ENCODE measurements at places on chromosomes 6 and 20.
A peak's percentile ranks its signal among the peaks of the same experiment; 100 is the strongest.

GRCh38 chr20:59738851-59739250 is 134.5 kb downstream of the PHACTR3 start:
- no peak for DNase-seq

- peak; percentile 64 for DNase-seq
These were observed 36.8 kb downstream of the YTHDF1 start for GRCh38 chr20:63178889-63179686.

GRCh38 chr6:82270881-82271635 is 23.5 kb upstream of the IBTK start:
- no peak for DNase-seq

DNA sequence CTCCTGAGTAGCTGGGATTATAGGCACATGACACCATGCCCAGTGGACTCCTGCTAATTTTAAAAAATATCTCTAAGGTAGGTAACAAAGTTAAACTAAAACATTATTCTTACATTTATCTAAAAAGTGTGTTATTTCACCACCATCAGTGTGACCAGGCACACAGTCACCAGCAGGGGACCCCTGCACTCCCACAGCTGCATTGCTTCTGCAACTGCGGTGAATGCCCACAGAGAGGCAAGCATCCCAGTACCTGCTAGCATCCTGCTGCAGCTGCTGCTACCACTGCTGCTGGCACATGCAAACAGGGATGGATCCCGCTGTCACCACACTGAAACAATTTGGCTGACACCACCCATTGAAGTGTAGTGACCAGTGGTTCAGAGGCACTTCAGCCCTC is 21.9 kb upstream of the EPB41L2 start:
- DNase-seq, result no peak

DNA sequence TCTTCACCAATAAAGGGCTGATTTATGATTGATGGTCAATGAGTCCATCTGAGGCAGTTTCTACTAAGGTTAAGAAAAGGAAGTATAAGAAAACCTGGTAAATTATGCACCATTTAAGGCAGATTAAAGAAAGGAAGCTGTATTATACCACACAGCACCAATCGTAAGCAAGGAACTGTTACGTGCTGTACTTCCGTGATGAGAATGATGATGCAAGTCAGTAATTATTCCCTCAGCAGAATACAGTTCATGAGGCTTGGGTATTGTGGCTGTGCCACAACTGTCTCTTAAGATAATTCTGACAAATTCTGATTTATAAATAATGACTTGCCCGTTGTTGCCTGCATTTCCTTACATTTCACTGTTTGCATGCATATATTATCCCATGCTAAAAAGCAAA is 699.0 kb downstream of the HDGFL1 start:
- no peak for DNase-seq

- no peak for DNase-seq
These were observed 212.4 kb upstream of the ARID1B start for GRCh38 chr6:156564807-156565149.

- no peak for DNase-seq
These were observed 776.3 kb downstream of the EYS start for GRCh38 chr6:64930681-64931080.

- DNase-seq, result no peak
These were observed 223.8 kb upstream of the RNF217 start for GRCh38 chr6:124738482-124738881.

DNA sequence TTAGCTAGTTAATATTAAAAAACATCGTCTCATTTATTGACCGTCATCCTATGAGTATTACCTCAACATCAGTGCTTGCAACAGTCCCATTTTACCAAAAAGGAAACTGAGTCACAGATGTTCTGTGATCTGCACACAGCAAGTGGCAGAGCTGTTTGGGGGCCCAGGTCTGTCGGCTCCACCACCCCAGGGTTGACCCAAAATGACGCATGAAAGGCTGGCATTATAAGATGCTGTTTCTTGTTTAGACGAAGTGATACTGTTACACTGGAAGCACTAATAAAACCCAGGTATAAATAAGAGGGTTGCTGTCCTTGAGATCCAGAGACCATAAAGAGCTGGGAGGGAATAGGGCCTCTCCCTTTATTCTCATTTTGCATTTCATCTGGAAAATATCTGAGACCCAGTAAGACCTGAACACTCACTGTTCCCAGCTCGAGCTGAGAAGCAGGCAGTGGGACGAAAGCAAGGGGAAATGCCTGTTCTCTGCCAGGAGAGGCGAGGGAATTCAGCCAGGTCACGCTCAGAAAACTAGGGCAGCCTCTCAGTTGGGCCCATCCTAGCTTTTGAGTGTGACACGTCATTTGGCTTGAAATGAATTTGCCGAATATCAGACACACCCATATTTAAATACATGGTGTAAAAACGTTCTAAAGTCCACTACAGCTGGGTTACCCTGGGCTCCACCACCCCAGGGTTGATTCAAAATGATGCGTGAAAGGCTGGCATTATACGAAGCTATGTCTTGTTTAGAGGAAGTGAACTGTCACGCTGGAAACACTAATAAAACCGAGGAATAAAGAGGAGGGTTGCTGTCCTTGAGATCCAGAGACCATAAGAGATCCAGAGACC is 1.4 kb upstream of the MICAL1 start:
- DNase-seq, result no peak

GRCh38 chr6:40011844-40012243 is 77.6 kb upstream of the MOCS1 start:
- no peak for DNase-seq

GRCh38 chr20:13936781-13937576 is 53.4 kb downstream of the SEL1L2 start:
- no peak for DNase-seq

GRCh38 chr6:155174576-155175211 is 89.1 kb upstream of the CLDN20 start:
- DNase-seq, result peak; percentile 24

GRCh38 chr20:33166533-33167113 is 1.3 kb upstream of the BPIFA2 start:
- no peak for DNase-seq

DNA sequence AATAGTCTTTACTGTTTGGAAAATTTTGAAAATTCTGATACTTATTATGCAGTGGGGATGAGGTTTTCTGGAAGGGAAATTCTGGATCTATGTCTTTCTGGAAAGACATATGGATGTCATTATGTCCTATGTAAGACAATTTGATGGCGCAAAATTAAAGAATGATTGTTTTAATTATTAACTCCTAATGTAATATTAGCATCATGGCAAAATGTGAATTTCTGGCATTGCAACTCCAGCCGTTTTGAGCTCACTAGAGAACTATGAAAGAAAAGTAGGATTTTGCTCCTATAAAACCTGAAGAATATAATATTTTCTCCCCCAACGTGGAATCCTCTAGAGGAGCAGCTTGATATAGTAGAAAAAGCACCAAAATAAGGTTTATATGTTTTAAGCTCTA is 243.2 kb downstream of the RFPL4B start:
- DNase-seq, result no peak

DNA sequence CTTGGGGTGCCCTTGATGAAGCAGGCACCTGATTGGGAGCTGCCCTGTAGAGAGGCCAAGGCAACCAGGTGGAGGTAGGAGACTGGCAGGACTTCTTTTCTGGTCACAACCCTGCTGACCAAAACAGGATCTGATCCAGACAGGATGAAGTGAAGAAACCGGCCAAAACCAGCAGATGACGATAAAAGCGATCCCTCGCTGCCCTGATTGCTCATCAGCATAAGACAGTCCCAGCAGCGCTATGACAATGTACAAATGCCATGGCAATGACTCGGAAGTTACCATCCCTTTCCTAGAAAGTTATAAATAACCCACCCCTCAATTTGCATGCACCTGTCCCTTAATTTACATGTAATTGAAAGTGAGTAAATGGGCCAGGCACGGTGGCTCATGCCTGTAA is 88.4 kb upstream of the PDE10A start:
- no peak for DNase-seq

- no peak for DNase-seq
These were observed 180.9 kb downstream of the SOD2 start for GRCh38 chr6:159512104-159512503.

DNA sequence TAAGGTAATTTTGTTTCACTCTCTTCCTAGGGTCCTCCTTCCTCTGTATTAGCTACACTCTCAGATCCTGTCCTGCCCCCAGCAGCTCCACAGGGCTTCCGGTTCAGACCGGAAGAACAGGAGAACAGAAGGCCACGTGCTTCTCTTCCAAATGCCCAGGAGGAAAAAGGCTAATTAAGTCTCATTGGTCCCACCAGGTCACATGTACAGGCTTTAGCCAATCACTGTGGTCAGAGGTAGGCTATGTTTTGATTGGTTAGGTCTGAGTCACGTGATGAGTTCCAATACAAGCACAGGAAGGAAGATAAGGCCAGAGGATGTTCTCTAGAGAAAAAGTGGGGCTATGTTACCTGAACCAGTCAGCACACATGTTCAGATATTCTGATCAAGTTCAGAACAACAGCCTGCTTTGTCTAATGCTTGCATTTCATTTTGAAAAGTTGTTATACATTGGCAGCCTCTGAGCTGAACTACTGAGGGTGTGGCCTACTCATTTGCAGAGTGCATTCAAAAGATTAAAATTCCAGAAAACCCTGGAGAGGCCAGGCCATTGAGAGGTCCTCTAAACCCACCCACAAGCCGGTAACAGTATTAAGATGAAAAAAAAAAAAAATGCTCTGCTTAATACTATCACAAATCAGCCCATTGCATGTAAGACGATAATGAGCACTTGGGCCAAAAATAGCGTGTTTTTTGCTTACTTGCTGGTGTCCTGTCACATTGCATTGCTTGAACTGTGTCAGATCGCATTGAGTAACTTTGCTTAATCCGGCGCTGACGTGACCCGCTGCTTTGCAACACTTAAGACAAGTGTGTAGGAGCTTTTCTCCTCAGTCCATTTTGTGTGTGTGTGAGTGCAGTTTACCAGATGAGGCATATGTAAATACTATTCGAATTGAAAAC is 170.3 kb downstream of the TSHZ2 start:
- DNase-seq, result no peak

GRCh38 chr6:163955756-163956155 is 541.2 kb downstream of the QKI start:
- DNase-seq, result no peak

- DNase-seq, result no peak
These were observed 161.7 kb downstream of the SYCP2 start for GRCh38 chr20:59771506-59772372.

- no peak for DNase-seq
These were observed 58.9 kb upstream of the LRRC1 start for GRCh38 chr6:53735896-53736295.

- no peak for DNase-seq
These were observed 11.6 kb downstream of the MAP3K7 start for GRCh38 chr6:90575267-90575666.

DNA sequence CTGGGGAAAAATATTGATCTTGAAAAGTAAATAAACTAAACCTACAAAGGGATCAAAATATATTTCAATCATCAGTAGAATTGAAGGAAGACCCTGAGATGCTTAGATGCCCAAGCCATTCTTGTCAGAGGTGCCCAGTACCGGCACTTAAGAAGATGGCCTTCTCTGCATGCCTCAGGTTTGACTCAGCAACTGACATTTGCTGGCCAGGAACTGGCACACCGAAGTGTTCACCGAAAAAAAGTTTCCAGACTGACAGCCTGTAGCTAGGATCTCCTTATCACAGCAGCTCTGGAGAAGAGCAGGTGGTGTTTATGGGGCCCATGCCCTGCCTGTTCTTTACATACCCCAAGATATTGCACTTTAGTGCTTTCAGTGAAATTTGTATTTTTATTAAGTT is 203.2 kb downstream of the MOXD1 start:
- no peak for DNase-seq

GRCh38 chr6:20404641-20405032 is 3.0 kb downstream of the E2F3 start:
- DNase-seq, result peak; percentile 46

- DNase-seq, result no peak
These were observed 76.1 kb downstream of the HCRTR2 start for GRCh38 chr6:55250400-55250799.

GRCh38 chr6:87482366-87482765 is 9.6 kb downstream of the SLC35A1 start:
- no peak for DNase-seq

GRCh38 chr6:29708432-29709179 is 14.6 kb upstream of the HLA-F start:
- no peak for DNase-seq

DNA sequence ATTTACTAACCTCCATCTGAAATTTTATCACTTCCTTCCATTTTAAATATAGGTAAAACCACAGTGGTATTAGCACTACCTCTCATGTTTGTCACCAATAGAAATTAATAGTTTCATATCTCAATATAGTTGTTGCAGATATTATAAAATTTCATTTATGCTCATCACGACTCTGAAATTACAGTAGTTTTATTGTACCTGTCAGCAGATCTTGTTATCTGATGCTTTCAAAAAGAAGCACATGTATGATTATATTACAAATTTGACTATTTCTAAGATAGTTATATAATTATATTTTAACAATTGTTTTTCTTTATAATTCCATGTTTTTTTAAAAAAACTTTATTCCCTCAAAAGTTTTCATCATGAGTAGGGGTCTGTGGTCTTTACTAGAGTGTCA is 4.8 kb downstream of the TAAR5 start:
- no peak for DNase-seq

DNA sequence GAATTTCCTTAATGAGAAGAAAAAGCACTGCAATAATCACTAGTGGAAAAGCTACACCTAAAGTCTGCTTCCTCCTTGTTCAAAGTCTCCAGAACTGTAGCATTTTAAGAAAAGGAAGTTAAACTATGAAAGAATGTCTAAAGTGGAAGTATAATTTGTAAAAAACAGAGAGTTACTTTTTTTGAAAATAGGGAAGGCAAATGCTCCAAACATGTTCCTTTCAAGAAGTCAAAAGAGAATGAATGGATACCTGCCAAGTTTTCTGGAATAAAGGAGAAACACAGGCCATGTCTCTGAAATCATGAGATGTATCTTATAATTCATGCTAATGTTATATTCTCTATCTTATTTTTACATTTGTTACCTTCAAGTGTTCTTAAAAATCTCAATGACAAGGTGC is 60.7 kb upstream of the ADGRG6 start:
- no peak for DNase-seq

GRCh38 chr6:157325069-157325805 is 1.9 kb upstream of the TMEM242 start:
- DNase-seq, result no peak

GRCh38 chr6:157284738-157285421 is 38.4 kb downstream of the TMEM242 start:
- DNase-seq, result no peak

DNA sequence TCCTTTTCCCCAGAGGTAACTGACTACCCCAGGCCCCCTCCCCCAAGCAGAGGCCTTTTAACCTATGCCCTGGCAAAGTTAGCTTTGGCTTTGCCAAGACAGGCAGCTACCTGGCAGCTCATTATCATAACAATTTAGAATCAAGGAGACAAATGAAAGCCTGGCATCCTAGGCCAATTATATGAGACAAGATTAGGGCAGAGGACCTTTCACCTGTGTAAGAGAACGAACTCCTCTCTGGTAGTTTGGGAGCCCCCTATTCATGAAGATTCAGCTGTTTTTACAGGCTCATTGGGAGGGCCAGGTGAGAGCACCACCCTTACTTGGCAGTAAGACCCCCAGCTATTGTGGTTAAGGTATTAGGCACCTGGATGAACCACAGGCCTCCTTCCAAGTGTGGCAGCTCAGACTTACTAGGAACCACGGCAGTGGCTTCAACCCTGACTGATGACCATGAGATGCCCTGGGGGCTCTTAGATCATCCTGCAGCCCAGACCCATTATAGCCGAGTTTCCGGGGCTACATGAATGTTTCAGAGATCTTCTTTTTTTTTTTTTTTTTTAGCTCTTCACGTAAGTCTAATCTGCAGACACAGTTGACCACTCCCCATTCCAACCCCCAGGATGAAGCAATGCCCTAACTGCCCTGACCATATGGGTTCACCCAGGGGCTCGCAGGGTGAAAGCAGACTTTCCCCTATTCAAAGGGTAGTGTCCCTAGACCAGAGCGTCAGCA is 56.2 kb downstream of the RAB44 start:
- no peak for DNase-seq
